ENCODE measurements at places on chromosomes 11 and 22.

DNA sequence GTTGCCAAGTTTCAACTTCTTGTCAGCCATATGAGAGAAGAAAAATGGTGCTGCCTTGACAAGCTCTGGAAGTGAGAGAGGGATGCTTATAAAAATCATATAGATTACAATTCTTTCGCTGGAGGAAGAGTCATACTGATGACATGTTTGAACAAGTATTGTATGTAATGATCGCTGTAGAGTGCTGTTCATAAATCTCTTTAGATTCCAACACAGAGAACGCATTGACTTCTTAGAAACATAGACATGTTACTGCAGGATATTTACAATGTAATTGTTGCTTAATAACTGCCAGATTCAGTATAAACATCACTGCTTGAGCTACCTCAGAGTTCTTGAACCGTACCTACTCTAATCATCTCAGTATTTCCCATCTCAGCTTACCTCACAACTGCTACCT, 571.6 kb downstream of the LUZP2 start:
- no peak for DNase-seq

- no peak for DNase-seq
These were observed 48.7 kb downstream of the IGLL1 start for GRCh38 chr22:23531283-23531956.

GRCh38 chr11:122197066-122197987, 81.3 kb upstream of the BLID start:
- DNase-seq = peak; percentile 100

GRCh38 chr11:102639656-102640055, 14.5 kb upstream of the MMP20 start:
- no peak for DNase-seq

- no peak for DNase-seq
These were observed 347.9 kb downstream of the TTC28 start for GRCh38 chr22:28331695-28332094.

GRCh38 chr11:68031144-68031464, 623 bp downstream of the NDUFS8 start:
- no peak for DNase-seq

DNA sequence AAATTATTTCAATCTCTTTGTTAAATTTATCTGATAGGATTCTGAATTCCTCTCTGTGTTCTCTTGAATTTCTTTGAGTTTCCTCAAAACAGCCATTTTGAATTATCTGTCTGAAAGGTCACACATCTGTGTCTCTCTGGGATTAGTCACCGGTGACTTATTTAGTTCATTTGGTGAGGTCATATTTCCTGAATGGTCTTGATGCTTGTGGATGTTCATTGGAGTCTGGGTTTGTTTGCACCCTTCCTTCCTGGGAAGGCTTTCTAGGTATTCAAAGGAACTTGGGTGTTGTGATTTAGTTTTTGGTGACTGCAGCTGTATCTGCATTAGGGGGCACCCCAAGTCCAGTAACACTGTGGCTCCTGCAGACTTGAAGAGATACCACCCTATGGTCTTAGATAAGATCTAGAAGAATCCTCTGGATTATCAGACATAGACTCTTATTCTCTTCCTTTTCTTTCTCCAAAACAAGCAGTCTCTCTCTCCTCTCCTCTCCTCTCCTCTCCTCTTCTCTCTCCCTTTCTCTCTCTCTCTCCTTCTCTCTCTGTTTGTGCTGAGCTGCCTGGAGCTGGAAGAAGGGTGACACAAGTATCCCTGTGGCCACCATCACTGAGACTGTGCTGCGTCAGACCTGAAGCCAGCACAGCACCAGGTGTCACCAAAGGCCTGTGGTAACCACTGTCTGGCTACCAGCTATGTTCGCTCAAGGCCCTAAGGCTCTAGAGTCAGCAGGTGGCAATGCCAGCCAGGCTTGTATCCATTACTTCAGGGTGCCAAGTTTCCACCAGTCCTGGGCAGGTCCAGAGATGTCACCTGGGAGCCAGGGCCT, 3.3 kb upstream of the HEPN1 start:
- peak; percentile 52 for DNase-seq

- peak; percentile 55 for DNase-seq
These were observed 7.0 kb downstream of the UNC93B1 start for GRCh38 chr11:67996622-67997474.

DNA sequence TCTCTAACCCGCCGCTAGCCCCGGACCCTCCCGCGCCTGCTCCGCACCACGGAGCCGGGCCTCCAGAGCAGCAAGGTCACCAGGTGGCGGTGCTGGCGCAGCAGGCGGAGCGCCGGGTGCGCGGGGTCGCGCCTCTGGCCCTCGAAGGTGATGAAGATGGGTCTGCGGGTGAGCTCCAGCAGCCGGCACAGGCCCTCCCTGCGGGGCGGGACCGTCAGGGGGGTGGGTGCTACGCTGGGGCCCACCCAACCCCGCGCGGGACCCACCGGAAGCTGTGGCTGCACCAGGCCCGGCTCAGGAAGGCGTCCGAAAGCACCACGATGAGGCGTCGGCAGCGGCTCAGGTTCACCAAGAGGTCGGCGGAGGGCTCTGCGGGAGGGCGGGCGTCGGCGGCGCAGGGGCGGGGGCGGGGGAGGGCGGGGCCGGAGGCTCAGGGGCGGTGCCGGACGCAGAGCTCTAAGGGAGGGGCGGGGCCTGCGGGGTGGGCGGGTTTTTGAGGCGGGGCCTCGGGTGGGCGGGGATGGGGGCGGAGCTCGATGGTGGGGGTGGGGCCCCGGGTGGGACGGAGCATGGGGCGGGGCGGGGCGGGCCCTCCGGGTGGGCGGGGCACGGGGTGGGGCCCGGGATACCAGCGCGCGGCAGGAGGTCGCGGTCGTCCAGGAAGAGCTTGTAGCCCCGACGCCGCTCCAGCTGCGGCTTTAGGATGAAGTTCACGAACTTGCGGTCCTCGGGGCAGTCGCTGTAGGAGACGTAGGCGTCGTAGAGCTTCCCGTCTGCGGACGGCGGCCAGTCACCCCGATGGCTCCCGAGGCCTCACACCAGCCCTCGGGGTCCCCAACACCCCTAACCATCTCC, 7.8 kb downstream of the SIGIRR start:
- peak; percentile 84 for DNase-seq

GRCh38 chr11:96156379-96156722, 186.6 kb downstream of the MAML2 start:
- no peak for DNase-seq

GRCh38 chr11:102420547-102420946, 32.0 kb downstream of the TMEM123 start:
- no peak for DNase-seq

- peak; percentile 42 for DNase-seq
These were observed 120.8 kb upstream of the SLC5A12 start for GRCh38 chr11:26842478-26843282.

DNA sequence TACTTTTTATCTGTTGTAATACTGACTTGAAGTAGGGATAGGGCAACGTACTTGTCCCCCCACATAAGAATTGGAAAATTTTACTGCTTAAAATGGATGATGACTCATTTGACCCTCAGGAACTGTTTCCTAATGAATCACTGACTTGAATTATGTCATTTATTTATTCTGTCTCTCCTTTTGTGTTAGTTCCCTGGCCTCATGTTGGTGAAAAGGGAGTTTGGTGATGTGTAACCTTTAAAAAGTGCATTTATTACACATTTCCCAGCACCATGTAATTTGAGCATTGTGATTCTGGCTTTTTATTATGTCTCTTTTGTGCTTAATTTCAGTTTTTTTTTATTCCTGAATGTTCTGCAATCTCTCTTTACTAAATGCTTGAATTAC, 20.3 kb upstream of the PGM2L1 start:
- peak; percentile 88 for DNase-seq

GRCh38 chr22:39097098-39098020, at the start of gene APOBEC3H:
APOBEC3H (plus strand) TSS chr22:39097244; CDS start chr22:39100279, 3,035 bp downstream.
- DNase-seq = no peak

GRCh38 chr11:30853439-30853838, 267.3 kb upstream of the MPPED2 start:
- DNase-seq = no peak

DNA sequence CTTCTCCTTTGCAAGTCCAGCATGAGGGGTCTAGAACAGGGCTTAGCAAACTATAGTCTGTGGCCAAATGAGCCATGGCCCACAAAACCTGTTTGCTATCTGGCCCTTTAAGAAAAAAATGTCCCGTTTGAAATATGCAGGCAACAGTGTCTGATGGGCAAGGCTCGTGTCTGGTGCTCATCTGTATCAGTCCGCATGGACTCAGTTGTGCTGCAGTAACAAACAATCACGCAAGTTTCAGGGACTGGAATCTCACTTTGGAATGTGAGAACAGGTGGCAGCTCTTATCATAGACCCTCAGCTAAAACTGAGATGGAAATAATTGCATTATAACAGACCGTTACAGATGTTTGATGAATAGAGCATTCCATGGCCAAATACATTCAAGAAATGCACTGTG, 19.1 kb upstream of the PVALB start:
- no peak for DNase-seq

DNA sequence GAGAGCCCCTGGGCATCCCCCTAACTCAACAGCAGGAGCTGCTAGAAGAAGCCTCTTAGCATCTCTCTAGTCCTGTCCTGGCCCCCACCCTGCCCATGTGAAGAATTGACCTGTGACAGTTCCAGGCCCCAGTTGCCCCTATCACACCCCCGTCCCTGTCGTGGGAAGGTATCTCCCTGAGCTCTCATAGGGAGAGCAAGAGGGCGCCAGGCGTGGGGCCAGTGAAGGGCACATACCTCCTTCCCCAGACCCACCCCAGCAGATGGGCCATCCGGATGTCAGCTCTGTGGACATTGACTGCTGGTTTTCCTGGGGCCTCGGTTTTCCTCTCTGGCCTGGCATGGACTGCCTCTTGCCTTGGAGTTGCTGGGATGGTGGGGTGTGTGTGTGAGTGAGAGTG, 29.5 kb downstream of the CD82 start:
- DNase-seq = no peak

DNA sequence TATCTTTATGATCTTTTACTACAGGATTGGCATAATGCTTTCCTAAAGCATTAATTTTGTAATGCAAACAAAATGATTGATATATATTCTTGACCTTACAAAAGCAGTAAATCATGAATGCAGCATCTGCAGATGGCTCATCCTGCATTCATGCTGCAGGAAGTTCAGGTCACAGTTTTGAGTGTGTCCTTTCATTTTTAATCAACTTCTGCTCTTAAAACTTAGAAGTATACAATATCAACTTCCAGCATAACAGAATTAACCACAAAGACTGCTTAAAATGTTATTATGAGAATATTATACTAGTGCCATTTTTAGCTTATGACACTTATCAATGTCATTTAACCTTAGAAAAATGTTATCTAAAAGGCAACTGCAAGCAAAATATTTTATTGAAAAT, 54.0 kb downstream of the SLC36A4 start:
- DNase-seq = peak; percentile 13

DNA sequence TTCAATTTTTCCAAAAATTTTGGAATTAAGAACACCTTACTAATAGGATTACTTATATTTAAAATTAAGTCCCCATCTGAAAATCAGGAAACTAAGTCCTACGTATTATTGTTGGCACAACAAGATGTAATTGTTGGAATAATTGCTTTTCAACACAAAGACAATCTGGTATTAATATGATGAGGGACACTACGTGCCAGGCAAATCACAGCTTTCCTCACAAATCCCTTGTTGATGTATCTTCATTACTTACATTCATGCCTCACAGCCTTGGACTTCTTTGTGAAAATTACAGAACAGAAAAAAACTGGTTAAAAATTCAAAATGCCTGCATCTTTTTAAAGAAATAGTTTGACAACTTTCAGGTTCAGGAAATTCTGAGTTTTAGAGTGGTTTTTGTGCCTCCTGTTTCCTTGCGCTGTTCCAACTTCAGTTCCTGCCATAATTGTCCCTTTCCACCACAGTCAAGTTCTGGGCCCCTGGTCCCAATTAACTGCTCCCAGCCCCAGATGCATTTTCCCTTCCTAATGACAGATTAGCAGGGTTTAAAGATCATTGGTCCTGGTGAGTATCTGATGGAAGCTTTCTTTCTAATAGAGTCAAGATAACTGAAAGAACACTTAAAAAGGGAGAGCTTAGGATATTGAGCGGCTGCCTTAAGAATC, 23.3 kb upstream of the CCDC34 start:
- peak; percentile 44 for DNase-seq

GRCh38 chr11:113265362-113265761, 49.0 kb upstream of the TTC12 start:
- DNase-seq = no peak

DNA sequence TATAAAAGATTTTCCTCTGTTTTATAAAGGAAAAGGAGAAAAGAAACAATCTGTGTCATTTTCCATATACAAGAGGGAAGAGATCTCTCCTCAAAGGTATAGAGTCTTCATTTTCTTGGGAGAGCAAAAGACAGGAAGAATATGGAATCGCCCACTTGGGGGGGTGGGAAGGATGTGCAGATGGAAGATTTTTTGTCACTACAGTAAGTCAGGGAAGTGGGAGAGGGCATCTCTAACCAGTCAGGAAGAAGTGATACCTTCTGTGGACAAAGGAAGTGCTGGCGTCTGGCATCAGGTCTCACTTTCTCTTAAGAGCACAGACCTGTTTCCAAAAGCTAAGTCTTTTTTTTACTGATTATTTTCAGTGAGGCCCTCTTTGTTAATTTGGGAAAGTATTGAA, 1.4 kb downstream of the PRR14L start:
- DNase-seq = no peak

- DNase-seq = peak; percentile 68
These were observed 3.1 kb upstream of the PYGM start for GRCh38 chr11:64762674-64763525.

DNA sequence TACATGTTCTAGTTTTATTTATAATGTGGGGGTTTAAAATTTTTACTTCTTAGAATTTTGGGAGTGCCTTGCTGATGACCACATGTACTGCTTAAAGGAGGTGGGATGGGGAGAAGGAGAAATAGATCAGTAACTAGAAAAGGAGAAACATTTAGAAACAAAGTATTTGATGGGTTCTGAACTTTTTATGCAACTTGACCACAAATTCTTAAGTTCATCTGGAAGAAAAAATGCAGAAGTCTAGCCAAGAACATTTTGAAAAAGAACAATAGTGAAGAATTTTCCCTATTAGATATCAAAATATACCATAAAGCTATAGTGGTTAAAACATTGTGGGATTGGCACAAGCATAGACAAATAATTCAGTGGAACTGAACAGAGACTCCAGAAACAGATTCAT, 73.3 kb upstream of the AMPD3 start:
- peak; percentile 46 for DNase-seq

Measured in fibroblast of skin of back (primary cell).